Stimulated activated CD8-positive, alpha-beta memory T cell treated with anti-CD3 and anti-CD28 coated beads, Interleukin-2, amount 100 ng/mL, for 1 hour (primary cell): ENCODE measurements at places on chromosomes 6 and 20.

DNA sequence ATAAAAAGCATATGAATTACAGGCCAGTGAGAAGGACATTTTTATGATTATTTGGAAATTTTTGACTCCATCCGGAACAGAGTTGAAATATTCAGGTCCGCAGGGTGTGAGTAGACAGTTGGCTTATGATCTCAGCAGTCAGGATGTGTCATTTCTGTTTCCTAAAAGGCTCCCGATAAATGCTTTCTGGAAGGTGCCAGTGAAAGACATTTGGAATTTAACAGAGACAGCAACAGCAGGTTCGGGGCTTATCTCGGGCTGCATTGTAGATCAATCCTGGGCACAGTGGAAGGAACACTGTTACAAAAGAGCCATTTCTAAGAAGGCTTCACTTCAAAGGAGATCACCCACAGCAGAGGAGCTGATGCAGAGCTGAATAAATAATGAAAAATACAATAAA is 934.4 kb downstream of the KIF16B start:
- no peak for DNase-seq

DNA sequence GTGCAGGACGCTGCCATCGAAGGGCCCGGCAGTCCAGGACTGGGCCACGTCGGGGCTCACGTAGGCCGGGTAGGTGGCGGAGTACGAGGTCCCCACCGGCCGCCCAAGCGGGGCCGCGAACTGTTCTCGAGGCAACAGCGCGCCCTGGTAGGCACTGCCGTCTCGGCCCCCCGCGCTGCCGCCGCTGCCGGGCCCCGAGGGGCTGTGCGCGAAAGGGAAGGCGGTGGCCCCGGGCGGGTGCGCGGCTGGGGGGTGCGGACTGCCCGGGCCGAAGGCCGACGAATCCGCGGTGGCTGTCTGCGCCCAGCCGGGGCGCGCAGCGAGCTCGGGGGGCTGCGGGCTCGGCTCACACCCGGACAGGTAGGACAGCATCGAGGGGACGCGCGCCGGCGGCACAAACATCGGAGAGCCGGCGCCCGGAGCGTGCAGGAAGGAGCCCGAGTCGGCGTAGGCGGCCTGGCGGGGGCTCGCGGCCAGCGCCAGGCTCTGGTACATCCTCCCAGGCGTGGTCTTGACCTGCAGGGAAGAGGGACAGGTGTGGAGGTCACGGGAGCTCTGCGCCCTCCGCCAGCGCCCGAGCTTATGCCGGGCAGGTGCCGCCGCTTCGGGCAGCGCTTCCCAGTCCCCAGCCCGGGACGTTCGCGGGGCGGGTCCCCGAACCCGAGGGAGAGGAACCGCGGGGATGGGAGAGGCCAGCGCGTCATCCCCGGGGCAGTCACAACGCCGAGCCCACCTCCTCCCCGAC is 596 bp downstream of the GATA5 start:
- DNase-seq, result no peak

- DNase-seq, result no peak
These were observed 12.8 kb downstream of the ADNP start for GRCh38 chr20:50918403-50918802.

DNA sequence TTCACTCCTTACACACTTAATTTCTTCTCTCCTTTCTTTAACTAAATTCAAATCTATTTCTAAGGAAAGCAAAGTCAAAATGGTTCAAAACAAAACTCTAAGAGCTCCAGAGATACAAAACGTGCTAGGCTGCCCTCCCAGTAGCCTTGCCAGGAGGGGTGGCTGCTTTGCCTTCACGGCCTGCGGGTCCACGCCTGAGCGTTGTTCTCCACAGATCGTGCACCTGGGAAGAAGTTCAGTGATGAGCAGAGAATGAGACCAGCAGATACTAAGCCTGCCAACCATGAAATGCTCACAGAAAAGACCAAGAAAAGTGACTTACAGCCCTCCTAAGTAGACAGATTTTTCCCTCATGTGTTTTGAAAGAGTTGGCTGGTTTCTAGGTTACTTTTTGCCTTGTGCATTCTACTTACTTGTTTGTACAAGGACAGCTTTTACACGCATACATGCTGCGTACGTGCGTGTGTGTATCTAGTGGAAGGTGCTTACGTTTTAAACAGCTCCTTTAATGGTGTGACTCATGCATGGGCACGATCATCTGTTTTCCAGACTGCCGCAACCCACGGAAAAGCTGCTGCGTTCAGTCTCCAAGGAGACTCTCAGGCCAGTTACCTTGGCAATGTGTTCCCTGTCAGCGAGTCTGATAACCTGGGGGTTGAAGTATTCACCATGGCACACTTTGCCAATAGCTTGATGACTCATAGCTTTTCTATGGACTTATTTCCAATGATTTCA is 32.4 kb upstream of the PBOV1 start:
- no peak for DNase-seq

- no peak for DNase-seq
These were observed 85.9 kb downstream of the SMLR1 start for GRCh38 chr6:130913120-130913519.
